ENCODE measurements at places on chromosomes 4 and X.

- no peak for DNase-seq
Measured at GRCh38 chrX:72676465-72676864, 37.6 kb downstream of the PHKA1 start.

DNA sequence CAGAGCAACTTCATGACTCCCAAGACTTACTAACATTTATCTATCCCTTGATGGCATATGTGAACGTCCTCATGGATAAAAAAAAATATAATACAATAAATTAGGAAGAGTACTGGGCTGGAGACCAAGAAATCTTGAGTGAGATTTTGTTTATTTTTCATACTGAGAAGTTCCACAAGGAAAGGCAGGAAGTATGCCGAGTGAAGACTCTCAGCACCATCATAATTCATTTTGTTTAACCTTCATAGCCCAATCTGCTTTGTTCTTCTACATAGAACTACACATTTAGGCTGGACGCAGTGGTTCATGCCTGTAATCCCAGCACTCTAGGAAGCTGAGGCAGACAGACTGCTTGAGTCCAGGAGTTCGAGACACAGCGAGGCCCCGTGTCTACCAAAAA, 198.3 kb downstream of the NSUN7 start:
- DNase-seq = no peak

DNA sequence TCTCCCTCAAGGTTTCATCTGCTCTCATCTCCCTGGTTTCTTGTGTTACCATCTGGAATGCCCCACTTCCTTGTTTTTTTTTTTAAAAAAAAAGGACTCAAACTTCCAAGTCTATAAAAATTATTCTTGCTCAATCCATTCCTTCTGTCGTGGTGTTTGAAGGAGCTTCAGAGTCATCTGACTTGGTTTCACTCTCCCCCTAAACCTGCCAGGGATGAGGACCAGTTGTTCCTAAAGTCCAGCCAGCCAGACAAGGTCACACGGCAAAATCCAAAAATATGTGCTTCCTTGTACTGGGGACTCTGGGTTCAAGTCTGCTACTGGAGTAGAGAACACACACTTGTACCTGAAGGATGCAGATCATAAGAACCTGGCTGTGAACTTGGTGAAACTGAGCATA, 84.5 kb upstream of the GPM6B start:
- no peak for DNase-seq

GRCh38 chrX:151177141-151178027, 1.0 kb downstream of the GPR50 start:
- DNase-seq = no peak

- no peak for DNase-seq
Measured at GRCh38 chrX:53013291-53013690, 35.3 kb upstream of the GPR173 start.

DNA sequence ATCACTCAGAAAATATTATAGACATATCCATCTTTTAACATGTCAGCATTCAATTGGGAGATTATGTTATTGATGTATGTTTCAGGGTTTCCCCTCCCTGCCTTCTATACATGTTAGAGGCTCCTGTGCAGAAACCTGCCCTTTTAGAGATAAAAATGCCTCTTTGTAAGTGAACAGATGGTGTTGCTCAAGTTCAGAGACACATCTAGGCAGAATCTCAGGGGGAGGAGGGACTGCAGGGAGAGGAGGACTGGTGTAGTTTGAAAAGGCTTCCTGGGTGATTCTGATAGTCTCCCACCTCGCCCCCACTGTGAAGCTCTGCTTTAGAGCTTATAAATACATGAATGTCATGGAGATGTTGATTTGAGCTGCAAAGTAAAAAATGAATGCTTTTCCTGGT, 12.0 kb upstream of the UNC5C start:
- DNase-seq = no peak

DNA sequence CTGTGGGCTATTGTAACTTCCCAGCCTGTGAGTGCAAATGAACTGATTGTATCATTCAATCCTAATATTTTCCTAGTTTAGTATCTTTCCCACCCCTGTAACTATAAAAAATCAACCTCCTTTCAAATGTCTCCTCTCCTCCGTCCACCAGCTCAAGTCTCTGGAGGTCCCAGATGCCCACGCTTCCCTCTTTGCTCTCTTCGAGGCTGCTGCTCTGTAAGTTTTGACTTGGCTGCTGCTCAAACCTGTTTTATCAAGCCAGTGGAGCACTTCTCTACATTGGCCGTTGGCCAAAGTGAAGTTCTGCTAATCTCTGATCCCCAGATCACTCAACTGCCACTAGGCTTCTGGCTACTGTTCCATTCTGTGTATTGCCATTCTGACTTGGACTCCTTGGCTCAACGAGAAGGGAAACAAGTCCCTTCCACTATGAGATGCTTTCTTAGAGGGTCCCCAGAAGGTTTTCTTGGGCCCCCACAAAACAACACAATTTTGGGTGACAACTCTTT, 60.7 kb upstream of the RAPGEF2 start:
- peak; percentile 56 for DNase-seq

- no peak for DNase-seq
Measured at GRCh38 chr4:161005746-161006145, 1158.1 kb downstream of the FSTL5 start.

- peak; percentile 52 for DNase-seq
Measured at GRCh38 chr4:1246111-1246881, 2.6 kb downstream of the CTBP1 start.
